H1 (cell line): ENCODE measurements at places on chromosomes 5 and 9. TPM values are rescaled to one million over a fixed set of nuclear protein-coding genes. Genes with fewer than 3 reads are reported as not detected.

Gene NFX1
- 19.2 and 19.4 TPM in 2 replicates for polyA plus RNA-seq

Gene RBM18
- polyA plus RNA-seq, result 2.4 and 5.9 TPM in 2 replicates

Gene ADAMTS16
- polyA plus RNA-seq, result 3.7 and 3.9 TPM in 2 replicates

Gene TYRP1
- polyA plus RNA-seq, result 0.15 and 0.16 TPM in 2 replicates

Gene BARHL1
- 0.06 TPM in 1 of 2 replicates, not detected in the other for polyA plus RNA-seq
